ENCODE measurements at places on chromosomes 2 and 18.

DNA sequence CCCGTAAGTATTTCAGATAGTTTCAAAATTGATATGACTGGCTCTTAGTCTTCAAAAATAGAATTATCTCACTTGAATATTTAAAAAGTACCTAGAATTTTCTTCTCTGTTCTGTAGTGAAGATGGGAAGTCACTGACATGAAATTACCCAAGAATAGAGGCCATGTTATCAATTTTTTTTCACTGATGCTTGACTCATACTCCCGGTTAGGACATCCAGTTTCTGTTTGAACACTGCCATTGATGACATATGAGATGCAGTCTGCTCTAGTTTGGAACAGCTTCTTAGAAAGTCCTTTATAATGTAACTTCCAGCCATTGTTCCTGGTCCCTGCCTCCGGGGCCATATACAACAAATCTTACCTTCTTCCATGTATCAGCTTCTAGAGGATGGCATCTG is 26.0 kb downstream of the MAP3K20 start:
- no peak for DNase-seq

DNA sequence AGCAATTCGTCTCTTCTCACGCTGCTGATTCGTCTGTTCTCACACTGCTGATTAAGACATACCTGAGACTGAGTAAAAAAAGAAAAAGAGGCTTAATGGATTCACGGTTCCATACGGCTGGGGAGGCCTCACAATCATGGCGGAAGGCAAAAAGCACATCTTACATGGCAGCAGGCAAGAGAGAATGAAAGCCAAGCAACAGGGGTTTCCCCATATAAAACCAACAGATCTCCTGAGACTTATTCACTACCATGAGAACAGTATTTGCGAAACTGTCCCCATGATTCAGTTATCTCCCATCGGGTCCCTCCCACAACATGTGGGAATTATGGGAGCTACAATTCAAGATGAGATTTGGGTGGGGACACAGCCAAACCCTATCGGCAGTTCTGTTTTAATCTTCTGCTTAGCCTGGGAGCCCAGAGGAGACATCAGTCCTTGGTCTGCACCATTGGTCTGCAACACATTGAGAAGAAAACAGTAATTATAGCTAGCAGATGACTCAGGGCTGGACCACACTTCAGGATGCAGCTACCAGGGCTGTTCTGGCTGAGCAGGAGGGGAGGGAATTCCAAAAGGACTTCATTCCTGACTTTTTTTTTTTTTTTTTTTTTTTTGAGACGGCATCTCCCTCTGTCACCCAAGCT is 69.4 kb downstream of the CABLES1 start:
- no peak for DNase-seq

DNA sequence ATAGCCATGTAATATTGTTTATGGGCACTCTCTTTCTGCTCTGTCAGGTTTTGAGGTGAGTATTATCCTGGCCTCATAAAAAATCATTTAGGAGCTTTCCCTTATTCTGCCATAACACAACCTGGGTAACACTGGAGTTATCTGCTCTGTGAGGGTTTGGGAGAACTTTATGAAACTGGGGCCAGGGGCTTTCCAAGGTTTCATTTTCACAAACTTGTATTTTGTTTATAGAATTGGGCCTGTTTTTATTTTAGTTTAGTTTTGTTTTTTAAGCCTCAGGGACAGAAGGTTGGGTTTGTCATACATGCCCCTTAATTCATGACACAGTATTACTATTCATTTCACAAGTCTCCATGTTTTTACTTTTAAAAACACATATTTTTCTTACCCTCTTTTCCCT is 83.5 kb downstream of the IRS1 start:
- DNase-seq, result no peak

DNA sequence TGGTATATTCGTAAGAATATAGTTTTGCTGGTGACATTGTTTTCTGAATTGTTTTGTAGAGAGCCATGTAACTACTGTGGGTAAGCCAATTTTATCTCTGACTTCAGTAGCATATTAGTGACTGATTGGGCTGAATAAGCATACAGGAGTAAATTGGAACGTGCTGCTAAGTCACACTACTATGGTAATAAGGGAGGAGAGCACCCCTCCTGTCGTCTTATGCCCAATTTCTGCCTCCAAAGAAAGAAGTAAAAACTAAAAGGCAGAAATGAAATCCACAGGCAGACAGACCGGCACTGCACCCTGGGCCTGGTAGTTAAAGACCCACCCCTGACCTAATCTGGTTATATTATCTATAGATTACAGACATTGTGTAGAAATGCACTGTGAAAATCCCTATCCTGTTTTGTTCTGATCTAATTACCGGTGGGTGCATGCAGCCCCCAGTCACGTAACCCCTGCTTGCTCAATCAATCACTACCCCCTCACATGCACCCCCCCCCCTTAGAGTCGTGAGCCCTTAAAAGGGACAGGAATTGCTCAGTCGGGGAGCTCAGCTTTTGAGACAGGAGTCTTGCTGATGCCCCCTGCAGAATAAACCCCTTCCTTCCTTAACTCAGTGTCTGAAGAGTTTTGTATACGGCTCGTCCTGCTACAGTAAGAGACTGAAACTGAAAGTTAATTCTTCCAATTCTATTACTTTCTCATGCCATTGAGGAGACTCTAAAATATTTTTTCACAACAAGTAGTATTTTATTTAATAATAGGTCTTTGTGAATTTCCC is 167.0 kb downstream of the ZNF804A start:
- DNase-seq, result no peak

- DNase-seq, result peak; percentile 2
Measured at GRCh38 chr2:44894058-44894457, 47.4 kb upstream of the SIX3 start.

DNA sequence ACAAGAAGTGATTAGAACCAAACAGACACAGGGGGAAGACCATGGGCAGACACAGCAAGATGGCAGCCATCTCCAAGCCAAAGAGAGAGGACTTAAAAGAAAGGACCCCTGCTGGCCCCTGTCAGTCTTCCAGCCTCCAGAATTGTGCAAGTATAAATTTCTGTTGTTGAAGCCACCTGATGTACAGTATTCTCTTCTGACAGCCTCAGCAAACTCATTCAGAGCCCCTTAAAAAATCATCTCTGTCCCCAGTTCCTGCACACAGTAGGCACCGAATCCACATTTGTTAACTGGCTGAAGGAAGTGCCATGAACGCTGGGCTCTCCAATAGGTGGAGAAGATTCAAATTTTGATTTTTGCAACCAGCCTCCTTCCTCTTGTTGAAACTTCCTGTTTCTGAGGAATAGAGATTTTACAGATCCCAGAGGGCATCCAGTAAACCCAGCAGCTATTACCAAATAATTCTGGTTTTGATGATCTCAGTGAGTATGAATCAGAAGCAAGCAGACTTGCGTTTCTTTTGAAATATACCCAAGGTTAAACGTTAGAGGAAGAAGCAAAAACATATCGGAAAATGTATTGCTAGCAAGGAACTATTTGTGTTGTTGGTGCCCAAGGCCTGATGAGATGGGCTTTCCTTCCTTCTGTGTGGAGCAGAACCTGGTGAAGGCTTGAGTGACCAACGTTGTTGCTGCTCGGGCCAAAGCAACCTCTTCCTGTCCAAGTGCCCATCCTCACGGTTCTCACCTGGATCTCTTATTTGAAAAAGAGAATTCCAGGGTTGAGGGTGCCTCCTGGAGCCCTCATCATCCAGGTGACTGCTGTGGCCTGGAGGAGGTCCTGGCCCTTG is 47.7 kb upstream of the PLB1 start:
- no peak for DNase-seq

GRCh38 chr2:232574674-232575403 is 24.4 kb downstream of the EIF4E2 start:
- DNase-seq, result no peak

All from stimulated activated CD4-positive, alpha-beta T cell treated with anti-CD3 and anti-CD28 coated beads, Interleukin-15, amount 100 ng/mL, for 48 hours (primary cell).